Activated naive CD8-positive, alpha-beta T cell treated with anti-CD3 and anti-CD28 coated beads, Interleukin-2, amount 10 ng/mL, durations not matched to agents 7 days and 5 days (primary cell): ENCODE measurements at places on chromosomes 1 and 21. TPM values are rescaled to one million over a fixed set of nuclear protein-coding genes. Genes with fewer than 3 reads are reported as not detected.

Gene OLFM3
- total RNA-seq, result not detected

GRCh38 chr1:6294890-6295556 lies 34.1 kb upstream of the GPR153 start:
- no peak for DNase-seq

DNA sequence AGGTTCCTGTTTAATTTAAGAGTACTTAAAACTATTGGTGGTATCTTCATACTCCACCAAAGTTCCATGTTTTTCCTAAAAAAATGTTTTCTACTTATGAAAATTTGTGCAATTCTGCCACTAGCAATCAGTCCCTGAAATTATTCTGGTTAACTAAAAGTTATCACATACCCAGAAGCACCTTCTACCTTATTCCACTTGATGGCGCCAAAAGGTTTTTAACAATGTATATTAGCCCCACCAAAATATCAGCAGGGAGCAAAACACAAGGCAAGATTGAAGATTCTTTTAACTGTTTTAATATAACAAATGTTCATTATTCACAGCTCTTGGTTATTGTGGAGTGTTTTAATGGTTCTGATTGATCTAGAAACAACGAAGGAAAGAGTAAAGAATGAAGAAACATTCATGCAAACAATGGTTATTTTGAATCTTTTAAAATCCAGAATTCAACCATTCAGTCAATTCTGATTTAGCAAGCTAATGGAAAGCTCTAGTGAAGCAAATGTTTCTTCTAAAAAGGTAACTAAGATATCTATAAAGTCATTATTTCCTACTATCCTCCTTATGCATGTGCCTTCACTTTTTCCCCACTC lies 67.2 kb downstream of the TTLL7 start:
- DNase-seq, result no peak

Gene BMP8A
- not detected for total RNA-seq

- DNase-seq, result no peak
Observed at GRCh38 chr21:31173881-31174555, 135.7 kb upstream of the KRTAP19-8 start.

GRCh38 chr1:224433041-224433691 lies 1.4 kb downstream of the WDR26 start:
- no peak for DNase-seq

DNA sequence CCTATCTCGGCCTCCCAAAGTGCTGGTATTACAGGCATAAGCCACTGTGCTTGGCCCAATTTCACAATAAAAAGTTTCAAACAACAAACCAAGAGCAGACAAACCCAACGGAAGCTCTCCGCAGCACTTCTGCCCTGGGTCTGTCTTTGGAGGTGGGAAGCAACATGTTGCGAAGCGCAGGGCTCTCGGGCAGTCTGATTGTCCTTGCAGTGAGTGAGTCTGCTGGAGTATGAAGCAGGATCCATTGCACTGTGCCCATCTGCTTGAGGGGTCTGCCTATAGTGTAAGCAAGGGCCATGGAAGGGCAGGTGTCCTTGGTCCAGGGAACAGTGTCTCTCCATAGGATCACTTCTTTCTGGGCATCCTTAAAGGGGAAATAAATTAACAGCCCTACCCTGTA lies 14.6 kb upstream of the PARP1 start:
- no peak for DNase-seq

DNA sequence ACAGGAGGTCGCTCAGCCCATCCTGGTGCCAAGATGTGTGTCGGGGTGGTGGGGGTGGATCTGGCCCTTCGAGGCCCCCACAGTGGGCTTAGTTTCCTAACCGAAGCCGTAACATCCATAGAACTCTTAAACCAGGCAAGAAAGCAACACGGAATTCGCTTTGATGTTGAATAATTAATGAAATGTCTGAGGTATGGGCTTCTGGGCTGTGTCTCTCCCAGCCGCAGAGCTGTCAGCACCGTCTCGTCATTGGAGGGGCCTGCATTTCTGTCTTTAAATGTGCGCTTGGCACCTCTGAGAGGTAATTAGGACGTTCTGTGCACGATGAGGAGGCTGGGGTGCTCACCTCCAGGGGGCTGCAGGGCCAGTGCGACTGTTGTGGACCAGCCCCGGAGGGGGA lies 13.3 kb upstream of the PLCH2 start:
- no peak for DNase-seq

Gene ESRRG
- total RNA-seq, result not detected

DNA sequence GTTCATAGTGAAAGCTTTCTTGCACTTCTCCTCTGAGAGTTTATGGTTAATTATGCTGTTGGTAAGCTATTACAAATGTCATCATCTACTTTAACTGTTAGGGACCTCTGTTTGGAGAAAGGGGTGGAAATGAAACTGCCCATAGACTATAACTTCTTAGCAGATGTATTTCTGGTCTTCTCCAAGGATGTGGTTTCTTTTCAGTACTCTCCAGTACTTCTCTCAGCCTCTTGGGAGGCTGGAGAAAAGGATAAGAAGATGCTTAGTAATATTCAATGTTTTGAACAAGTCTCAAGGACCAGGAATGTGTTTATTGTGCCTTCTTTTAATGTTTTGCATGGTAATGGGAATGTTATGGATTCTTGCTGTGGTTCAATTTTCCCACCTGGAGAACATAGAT lies 60.4 kb downstream of the LAMC2 start:
- DNase-seq, result no peak

- no peak for DNase-seq
Observed at GRCh38 chr1:40857737-40858136, 4.4 kb downstream of the CITED4 start.

DNA sequence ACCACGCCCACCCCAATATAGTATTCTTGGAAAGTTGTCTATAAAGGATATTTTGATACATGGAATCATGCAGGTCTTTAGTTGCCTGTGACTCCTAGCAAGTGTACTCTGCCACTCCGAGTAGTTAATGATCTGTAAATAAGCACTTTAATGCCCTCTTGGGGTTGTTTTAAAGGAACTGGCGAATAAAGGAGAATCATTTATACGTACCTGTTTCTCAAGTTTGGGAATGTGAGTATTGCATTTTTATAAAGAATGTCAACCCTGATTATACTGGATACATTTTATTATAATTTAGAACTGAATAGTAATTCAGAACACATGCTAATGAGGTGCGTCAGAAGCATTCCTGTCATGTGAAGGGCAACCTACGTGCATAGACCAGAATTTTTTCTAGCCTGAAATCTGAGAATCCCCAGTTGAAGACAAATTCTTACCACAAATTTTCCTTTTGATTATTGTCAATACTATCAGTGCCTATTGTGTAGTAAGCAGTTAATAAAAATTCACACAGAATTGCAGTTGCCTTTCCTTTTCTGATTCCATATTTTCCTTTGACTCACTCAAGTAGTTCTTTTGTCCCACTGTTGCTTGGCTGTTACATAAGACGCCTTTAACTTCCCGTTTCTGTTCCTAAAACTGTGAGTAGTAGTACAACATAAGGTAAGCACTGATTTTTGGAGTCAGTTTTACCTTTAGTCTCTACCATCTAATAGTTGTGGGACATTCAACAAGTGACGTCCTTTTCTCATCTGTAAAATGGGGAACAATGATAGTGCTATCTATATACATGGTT lies 5.1 kb downstream of the AHCYL1 start:
- no peak for DNase-seq
